ENCODE measurements at places on chromosomes 1 and 21.

DNA sequence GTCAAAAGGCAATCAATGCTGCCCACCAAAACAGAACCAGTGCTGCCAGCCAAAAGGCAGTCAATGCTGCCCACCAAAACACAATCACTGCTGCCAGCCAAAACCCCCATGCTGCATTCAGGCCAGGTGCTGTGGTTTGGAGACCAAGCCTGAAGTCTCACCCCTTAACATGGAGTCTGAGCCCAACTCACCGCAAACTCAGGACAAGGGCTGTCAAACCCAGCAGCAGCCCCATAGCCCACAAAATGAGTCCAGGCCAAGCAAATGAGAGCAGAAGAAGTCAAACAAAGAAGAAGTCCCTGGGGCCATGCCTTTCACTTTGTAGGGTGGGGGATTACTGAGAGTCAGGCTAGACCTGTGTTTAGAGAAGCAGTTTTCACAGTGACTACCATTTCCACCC, 6.4 kb downstream of the SMCP start:
- no peak for DNase-seq

DNA sequence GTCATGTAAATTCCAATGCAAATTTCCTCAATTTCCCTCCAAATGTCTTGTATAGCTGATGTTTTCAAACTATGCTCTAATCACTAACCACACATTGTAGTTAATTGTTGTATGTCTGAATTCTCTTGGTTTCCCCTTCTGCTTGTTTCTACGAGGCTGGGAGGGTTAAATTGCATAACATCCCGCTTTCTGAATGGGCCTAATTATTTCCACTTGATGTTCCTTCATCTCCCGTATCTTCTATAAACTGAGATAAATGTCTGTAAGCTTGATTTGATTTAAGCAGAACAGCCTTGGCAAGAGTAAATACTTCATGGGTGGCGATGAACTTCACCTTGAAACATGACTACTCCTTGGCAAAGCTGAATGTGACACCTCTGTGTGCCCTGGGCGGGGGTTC, 72.2 kb downstream of the SERINC2 start:
- DNase-seq, result no peak

GRCh38 chr1:3125546-3126368, 56.8 kb downstream of the PRDM16 start:
- no peak for DNase-seq

DNA sequence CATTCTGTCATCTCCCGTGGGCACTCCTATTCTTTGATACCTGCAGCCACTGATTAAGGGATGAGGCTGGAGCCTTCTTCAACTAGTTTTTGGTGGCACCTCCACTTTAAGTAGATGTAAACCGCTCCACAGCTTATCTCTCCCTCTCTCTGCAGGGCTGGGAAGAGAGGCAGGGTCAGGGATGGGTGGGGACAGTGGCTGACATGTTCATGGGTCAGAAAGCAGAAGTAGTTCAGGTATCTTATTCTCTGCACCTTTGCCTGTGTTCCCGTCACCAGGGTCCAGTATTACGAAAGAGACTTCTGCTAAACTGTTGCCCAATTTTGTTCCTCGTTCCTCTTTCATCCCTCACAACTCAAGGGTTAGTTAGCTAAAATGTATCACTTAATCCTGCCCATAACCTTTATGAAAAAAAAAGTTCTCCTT, 51.7 kb upstream of the EDEM3 start:
- DNase-seq, result no peak

DNA sequence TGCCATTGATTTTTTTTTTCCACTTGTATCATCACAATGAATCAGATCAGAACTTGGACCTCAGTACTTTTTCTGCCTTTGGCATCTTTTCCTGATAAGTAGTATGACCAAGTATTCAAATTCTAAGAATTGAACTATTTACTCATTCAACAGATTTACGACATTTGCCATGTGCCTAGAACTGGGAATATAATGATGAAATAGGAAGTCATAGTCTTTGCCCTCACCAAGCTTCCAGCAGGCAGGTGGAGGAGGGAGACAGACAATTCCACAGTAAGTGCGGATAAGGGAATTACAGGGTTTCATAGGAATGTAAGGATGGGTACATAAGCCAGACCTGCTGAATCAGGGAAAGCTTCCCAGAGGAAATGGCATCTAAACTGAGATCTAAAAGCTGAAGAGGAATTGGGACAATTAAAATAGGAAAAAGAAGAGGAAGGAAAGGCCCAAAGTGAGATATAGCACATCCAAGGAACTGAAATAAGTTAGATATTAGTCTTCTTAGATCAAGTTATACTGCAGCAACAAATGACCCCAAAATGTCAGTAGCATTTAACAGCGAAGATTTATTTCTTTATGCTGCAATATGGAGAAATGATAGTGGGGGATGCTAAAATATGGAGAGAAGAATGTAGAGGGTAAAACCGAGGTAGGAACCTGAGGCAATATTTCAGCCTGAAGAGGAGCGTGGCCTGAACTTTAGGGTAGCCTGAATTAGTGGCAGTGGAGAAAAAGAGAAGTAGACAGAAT, 5.3 kb upstream of the DDX59 start:
- no peak for DNase-seq

DNA sequence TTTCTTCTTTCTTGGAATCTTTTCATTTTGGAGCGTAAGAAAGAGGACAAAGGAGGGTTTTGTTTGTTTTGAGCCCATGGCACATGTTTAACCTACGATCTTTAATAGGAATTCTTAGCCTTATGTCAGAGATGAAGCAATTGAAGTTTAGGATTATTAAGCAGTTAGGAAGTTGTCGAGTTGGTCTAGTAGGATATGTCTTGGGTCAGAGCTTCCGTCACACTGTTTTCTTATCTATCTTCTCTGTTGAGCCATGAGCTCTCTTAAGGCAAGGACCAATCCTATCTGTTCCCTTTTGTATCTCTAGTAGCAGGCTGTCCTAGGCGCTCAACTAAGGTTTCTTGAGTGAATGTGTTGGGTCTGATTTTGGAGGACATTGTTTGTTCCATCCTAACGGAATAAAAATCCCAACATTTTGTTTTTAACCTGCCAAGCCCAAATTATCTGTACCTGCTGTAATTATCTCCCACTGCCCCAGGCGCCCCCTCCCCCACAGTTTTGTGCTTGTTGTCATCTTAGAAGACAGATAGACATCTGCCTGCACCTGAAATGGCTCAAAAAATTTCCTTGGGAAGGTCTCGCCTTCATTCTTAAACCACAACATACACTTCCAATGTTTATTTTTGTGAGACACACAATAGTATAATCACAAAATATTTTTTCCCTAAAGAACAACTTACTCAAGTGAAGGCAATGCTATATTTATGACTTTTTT, 95.3 kb upstream of the GADD45A start:
- DNase-seq, result no peak

DNA sequence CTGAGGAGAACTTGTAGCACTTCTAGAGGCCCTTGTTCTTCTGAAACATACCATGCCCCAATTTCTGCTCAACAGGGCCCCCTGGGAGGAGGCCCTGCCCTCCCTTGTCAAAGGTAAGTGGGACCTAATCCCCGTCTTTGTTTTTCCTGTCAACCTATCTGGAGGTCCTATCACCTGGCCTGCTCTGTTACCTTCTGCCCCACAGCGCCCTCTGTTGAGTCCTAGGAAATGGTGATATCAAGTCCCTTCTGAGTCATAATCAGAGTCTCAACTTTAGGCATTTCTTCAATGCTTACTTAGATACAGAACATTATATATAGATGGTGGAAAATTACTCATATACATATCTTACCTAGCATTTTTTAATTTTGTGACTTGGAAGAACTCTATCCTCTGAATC, 28.2 kb upstream of the FCRL4 start:
- no peak for DNase-seq

DNA sequence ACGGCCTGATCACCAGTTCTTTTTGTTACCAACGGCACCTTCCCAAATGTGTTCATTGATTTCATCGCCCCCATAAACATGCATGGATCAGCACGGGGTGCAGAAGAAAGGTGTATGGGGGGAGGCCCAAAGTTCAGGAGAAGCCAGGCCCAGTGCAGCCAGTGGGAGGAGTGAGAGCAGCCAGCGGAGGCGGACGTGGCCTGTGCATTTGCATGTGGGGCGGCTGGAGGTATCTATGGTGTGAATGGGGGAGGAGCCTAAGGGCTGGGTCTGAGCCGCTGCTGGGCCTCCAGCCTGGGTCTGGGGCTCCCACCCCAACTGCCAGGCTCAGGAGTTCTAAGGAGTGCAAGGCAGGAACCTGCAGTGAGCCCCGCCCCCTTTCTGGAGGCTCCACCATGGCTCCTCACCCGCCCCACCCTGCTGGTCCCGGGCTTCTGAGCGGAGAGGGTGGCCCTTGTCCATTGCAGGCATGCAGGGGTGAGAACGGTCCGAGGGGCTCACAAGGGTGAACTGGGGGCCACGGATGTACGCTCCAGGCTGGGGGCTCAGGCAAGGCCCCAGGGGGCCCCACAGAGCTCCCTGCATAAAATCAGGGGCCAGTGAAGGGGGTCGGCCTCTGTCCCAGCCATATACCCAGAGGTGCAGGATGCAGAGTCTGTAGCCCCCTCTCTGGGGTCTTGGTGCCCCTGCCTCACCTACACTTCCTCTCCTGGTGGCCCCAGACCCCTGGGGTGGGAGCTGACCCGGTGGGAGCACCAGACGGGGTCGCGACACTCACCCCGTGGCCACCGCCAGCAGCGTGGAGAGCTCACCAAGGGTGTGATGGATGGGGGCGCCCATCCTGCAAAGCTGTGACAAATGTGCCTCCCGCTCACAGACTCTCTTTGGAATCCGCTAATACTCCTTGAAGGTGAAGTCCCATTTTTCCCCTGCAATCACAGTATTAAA, 31.3 kb upstream of the TTC34 start:
- DNase-seq, result no peak

GRCh38 chr1:67312615-67313014, 4.9 kb downstream of the IL12RB2 start:
- no peak for DNase-seq

DNA sequence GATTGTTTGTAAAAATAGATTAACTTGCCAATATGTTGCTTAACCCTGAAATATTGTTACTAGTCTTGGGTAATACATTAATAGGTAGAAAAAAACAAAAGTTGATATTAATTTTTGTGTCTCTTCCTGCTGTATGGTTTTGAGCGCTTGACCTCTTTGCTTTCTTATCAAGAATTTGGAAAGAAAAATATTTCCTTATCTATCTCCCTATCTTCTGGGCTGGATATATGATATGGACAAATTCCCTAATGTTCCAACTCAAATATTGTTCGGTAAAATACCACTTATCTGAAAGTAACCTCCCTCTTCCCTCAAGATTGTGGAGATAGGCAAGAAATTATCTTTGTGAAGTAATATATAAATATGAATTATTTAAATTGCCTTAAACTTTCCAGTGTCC, 57.3 kb downstream of the ADGRL4 start:
- DNase-seq, result no peak

- no peak for DNase-seq
Observed at GRCh38 chr1:9018333-9018732, 7.9 kb downstream of the SLC2A7 start.

DNA sequence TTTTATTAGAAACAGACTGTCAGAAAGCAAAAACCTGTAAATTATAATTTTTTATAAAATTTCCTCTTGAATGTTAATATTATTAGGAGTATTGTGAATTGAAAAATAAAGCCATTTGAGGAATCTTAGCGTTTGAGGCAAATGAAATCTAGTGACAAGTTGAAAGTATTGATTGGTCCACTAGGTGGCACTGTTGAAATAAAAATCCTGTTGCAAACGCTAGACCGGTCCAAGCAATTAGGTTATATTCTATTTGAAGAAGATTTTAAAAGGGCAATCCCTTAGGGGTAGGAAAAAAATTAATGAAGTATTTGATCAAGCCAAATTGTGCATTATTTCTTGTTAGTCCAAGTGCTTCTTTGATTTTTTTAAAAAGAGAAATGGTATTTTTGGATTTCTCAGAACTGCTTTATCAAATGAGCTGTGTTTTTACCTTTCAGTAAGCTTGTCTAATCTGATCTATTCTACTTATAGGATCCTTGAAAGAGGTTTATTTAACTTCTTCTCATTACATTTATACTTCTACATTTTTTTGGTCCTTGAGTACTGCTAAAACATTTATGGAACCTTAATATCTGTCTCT, 57.7 kb downstream of the ATG4C start:
- DNase-seq, result no peak
